ENCODE measurements at places on chromosomes 7 and 10.

- no peak for DNase-seq
Measured at GRCh38 chr7:111886233-111886632, 320.0 kb downstream of the DOCK4 start.

GRCh38 chr7:150737265-150738055 is at the start of gene GIMAP5:
GIMAP5 (plus strand) TSS chr7:150737418; CDS start chr7:150740885, 3,467 bp downstream.
- DNase-seq: no peak

GRCh38 chr10:114486938-114487814 is 82.9 kb upstream of the AFAP1L2 start:
- DNase-seq: no peak

- DNase-seq: no peak
Measured at GRCh38 chr10:71268758-71269157, 50.3 kb upstream of the SLC29A3 start.

- no peak for DNase-seq
Measured at GRCh38 chr10:56927701-56928100, 566.6 kb upstream of the ZWINT start.

GRCh38 chr10:3844491-3845025 is 59.5 kb upstream of the KLF6 start:
- DNase-seq: no peak

DNA sequence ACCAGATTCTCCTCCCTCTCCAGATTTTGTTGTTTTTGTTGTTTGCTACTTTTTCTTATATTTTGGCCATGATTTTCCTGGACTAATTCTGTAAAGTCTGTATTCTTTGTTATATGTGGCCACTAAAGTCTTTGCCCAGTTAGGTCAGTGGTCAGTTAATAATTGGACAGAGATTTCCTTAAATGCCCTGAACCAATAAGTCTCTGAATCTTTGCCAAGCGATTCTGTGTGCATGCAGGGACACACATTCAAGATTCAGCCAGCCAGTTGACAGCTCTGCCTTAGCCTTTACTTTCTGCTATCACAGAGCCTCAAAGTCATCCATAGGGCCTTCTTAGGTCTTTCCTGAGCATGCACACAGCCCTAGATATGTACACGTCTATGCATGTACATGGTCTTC is 11.0 kb upstream of the COL17A1 start:
- DNase-seq: no peak

GRCh38 chr10:78331391-78331922 is 297.8 kb downstream of the RPS24 start:
- no peak for DNase-seq

DNA sequence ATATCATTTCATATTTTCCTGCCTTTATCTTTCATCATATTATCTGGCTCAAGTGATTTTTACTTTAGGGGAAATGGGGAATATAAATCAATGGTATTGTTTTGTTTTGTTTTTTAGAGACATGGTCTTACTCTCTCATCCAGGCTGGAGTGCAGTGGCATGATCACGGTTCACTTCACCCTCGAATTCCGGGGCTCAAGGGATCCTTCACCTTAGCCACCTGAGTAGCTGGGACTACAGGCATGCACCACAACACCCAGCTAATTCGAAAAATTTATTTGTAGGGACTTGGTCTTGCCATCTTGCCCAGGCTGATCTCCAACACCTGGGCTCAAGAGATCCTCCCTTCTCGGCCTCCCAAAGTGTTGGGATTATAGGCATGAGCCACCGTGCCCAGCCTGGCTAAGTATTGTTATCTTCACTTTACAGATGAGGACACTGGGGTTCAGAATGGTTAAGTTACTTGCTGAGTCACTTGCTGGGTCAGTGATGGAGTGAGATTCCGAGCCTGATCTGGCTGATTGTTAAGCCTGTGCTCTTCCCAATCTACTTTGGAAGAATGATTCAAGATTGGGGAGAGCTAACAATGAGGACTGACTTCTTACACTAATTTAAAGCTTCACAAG is 3.7 kb upstream of the SLC16A9 start:
- no peak for DNase-seq

DNA sequence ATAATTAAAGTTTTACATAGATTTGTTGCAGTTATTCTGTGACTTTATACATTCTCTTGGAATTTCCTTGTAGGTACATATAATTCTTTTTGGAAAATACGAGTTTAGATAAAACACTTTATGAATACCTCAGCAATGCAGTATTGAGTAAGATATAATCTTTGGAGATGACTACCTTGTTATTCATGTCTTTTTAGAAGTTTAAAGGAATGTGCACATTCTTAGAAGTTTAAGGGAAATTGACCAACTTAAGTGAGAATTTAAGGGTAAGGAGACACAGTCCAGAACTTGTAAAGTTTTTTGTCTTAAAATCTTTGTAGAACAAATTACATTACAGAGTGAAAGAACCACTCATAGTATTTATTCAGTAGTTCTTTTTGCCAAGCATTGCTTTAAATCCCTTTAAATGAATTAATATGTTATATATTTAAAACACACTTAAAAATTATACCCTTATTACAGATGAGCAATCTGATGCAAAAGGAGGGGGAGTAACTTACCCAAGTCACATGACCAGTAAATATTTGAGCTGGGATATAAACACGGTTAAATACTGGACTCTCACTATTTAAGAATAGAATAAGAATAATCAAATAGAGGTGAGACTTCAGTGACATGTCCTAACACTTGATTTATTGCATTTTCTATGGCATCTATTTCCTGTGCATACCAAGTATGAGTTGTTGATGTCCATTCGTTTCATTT is 139.5 kb upstream of the FERD3L start:
- no peak for DNase-seq

- no peak for DNase-seq
Measured at GRCh38 chr10:11119843-11120242, 102.2 kb downstream of the CELF2 start.

DNA sequence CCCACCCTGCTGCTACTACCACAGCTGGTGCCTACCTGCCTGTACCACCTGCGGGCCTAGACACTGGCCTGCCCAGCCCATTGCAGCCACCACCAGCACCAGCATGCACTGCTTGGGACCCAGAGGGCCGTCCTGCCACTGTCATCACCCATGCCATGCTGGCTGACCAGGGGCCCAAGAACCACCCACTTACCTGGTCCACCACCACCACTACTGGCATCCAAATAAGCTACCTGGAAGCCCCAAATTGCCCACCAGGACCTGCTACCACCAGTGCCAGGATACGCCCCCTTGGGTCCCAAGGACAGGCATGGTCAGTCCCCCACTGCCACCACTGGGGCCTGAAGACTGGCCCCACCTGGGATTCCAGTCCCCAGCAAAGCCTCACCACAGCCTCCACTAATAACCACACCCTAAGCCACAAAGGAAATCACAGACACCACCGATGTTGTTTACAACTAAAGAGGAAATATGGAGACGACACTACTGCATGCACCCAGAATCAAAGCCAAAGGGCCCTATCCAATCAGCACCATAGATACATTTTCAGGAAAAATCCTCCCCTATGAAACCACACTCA is 70.5 kb upstream of the DIP2C start:
- DNase-seq: no peak

DNA sequence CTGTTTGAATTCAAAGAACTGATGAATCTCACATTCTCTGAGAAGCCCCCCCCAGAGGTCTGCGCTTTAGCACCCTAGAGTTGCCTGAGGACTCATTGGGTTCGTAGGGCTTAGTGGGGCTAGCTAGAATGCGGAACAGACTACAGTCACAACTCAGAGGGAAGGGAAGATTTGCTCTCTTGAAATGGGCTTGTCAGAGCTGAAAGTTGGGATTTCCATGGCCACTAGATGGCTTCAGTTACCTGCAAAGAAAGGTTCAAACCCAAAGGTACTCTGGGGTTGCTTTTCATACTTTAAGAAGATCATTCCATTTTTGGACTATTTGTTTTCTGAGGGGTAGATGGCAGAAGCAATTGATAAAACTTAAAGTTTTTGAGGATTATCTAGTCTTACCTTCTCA is 205.0 kb downstream of the BBS9 start:
- no peak for DNase-seq

- no peak for DNase-seq
Measured at GRCh38 chr7:30172451-30172850, 37.7 kb downstream of the MTURN start.
